ENCODE measurements at places on chromosomes 5 and 9.

GRCh38 chr9:99509065-99509745, 287.1 kb downstream of the SEC61B start:
- no peak for DNase-seq

GRCh38 chr5:124000538-124000937, 488.6 kb downstream of the CSNK1G3 start:
- no peak for DNase-seq

- no peak for DNase-seq
Measured at GRCh38 chr5:75640395-75640794, 29.1 kb downstream of the ANKDD1B start.

DNA sequence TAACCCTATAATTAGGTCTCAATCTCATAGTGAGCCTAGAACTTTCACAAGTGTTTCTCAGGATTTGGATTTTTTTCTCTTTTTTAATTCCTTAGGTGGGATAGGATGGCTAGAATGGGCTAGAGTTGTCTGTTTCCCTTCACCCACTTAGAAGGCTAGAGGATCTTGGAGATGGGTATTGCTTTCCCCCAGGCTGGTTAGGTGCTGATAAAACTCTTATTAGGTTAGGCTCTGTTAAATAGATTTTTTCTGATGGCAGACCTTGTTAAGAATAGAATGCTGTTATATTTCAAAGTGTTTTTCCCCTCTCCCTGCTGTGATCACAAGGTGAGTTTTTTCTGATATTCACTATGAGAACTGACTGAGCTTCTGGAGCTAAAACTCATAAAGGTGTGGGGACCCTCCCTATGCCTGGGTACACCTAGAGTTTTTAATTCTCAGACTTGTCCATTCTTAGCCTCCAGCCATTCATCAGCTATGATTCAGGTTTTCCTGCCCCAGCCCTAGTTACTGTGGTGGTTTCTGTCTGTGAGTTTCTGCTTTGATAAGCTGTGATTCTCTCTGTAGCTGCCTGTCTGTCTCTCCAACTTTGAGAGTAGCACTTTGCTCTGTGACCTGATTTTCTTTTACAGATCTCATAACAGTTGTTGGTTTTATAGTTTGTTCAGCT, 132.4 kb downstream of the HACD4 start:
- DNase-seq, result no peak

DNA sequence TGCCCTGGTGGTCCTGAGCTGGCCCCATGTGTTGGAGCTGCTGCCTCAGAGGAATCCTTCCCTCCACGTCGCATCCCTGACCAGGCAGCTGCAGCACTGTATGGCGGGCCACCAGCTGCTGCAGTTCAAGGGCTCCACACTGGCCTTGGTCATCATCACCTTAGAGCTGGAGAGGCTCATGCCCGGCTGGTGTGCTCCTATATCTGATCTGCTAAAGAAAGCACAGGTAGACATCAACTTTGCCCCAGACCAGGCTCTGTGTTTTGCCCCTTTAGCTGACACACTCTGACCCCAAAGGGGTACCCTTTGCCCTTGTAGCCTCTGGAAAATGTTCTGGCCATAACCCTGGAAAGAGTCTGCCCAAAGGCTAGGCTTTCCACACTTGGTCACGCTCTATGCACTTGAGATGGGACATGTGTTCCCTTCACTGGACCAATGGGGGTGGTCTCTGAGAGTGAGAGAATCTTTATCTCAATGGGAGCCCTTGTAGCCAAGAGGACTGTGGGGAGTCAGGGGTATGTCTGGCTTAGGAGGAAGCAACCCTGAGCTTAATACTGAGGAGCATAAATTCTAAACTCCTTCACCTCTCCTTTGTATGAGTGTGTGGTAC, 4.8 kb downstream of the CCNI2 start:
- DNase-seq, result no peak

DNA sequence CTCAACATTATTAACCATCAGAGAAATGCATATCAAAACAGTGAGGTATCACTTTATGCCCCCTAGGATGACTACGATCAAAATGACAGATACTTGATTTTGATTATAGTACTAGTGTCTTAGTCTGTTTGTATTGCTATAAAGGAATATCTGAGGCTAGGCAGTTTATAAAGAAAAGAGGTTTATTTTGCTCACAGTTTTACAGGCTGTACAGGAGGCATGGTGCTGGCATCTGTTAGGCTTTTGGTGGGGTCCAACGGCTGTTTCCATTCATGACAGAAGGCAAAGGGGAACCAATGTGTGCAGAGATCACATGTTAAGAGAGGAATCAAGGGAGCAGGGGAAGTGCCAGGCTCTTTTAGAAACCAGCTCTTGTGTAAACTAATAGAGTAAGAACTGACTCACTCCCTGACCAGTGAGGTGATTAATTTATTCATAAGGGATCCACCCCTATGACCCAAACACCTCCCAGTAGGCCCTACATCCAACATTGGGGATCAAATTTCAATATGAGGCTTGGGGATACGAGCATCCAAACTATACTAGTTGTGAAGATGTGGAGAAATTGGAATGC, 16.0 kb upstream of the AFF4 start:
- DNase-seq, result no peak

GRCh38 chr5:41365369-41365768, 145.0 kb downstream of the PLCXD3 start:
- DNase-seq, result no peak

GRCh38 chr9:35912791-35913400, 3.6 kb downstream of the SPAAR start:
- no peak for DNase-seq

GRCh38 chr5:132012371-132013005, 1.0 kb upstream of the ACSL6 start:
- no peak for DNase-seq

DNA sequence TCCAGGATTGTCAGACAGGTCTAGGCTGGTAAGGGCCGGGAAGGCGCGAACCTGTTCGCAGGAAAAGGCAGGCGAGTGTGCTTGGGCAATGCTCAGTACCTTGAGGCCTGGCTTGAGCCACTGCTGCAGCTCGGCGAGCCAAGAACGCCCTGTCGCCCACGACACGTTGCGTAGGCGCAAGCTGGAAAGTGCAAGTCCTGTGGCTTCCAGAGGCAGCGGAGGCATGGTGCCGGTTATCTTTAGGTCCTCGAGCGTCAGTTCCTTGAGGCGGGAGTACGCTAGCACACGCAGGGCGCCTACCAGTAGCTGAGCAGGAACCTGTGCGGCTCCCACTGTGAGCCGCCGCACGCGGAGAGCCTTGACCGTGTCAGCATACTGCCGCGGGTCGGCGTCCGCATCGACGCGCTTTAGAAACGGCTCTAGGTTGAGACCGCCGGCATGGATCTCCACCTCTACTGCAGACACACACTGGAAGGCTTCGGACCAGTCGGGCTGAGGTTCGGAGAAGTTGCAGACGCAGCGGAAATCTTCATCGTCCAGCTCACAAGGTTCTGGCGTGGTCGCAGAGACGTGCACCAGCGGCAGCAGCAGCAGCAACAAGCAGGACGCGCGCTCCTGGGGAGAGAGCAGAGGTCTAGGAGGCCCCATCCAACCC, 482 bp downstream of the CD14 start:
- no peak for DNase-seq

GRCh38 chr9:125438506-125439433, 177.1 kb downstream of the GAPVD1 start:
- no peak for DNase-seq

DNA sequence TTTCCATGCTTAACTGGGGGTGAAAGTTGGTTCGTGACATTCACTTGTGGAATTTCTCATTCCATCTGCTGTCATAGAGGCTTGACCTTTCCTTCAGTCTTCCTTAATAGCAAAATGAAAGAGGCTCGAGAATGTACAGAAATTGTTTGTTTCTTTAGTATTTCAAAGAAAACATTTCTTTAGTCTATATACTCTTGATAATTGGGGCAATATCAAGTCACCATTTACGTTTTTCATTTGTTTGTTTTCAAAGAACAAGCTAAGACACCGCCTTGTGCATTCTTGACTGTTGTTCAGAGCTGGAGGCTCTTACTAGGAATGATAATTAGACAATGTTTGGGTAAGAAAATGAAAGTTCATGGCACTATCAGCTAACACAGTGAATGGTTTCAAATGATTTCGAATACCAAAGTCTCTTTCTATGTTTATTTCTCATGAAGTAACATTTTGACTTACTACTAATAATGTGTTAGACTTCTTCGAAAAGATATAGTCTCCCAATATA, 835.4 kb downstream of the SEMA5A start:
- DNase-seq, result no peak

GRCh38 chr5:80101993-80102392, 66.8 kb downstream of the THBS4 start:
- DNase-seq, result no peak

DNA sequence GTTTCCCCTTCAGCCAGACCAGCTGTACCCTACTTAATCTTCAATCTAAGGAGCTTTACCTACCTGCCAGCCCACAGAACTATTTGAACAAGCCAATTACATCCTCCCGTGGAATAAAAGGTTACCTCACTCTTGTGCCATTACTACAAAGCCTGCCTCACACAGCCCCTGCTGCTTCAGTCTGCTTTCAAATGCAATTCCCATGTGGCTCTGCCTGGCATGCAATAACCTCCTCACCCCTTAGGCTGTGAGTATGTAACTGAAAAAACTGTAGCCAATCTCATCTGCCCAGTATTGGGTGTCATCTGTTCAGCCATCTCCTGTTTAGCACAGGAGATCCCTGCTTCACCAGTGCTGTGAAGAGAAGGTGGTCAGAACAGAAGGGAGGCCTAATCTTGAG, 6.1 kb upstream of the GCNT1 start:
- no peak for DNase-seq

- DNase-seq, result no peak
Measured at GRCh38 chr5:97383996-97384395, 200.9 kb upstream of the RIOK2 start.

- DNase-seq, result no peak
Measured at GRCh38 chr9:91924090-91924489, 25.9 kb downstream of the ROR2 start.

- DNase-seq, result no peak
Measured at GRCh38 chr5:39131210-39132127, 57.3 kb upstream of the RICTOR start.

DNA sequence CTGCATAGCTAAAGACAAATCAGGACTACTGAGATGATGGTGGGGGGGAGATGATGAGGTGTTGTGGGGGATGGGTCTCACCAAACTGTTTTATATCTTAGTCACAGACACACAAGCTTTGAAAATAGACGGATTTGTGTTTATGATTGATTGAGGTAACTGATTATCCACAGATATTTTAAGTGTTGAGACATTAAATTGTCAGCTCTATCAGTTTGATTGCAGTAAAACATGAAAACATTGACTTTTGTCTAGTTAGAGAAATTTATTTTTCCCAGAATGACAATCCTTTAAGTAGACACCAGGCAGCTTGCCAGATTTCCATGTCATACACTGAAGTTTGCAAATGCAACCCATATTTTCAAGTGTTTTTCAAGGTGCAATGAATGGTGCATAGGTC, 149.8 kb downstream of the NR2F1-AS1 start:
- DNase-seq, result no peak

GRCh38 chr9:126411948-126412284, 85.3 kb downstream of the MVB12B start:
- no peak for DNase-seq

GRCh38 chr5:128241051-128241695, 157.6 kb downstream of the SLC12A2 start:
- no peak for DNase-seq

- no peak for DNase-seq
Measured at GRCh38 chr5:32840606-32841005, 129.5 kb downstream of the NPR3 start.

- DNase-seq, result no peak
Measured at GRCh38 chr5:66870708-66871107, 274.5 kb downstream of the MAST4 start.

DNA sequence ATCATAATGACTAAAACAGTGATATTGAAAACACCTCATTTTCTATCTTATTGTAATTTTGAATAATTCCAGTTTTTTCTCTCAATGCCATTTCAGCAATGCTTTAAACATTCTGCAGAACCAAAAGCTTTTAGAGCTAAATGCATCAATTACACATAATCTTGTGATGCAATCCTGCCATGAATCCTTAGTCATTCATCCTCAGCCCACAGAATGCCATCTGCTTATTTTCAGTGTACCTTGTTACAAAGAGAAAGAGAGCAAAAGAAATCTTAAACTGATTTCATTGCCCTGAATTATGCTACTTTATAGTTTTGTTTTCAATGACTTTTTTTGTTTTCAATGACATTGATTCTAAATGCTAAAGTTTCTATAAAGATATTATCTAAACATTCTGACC, 1234.8 kb upstream of the C9orf72 start:
- peak; percentile 17 for DNase-seq

GRCh38 chr5:39518516-39518915, 93.7 kb upstream of the DAB2 start:
- DNase-seq, result peak; percentile 16

GRCh38 chr5:180090769-180091546, 19.4 kb upstream of the RNF130 start:
- peak; percentile 75 for DNase-seq

DNA sequence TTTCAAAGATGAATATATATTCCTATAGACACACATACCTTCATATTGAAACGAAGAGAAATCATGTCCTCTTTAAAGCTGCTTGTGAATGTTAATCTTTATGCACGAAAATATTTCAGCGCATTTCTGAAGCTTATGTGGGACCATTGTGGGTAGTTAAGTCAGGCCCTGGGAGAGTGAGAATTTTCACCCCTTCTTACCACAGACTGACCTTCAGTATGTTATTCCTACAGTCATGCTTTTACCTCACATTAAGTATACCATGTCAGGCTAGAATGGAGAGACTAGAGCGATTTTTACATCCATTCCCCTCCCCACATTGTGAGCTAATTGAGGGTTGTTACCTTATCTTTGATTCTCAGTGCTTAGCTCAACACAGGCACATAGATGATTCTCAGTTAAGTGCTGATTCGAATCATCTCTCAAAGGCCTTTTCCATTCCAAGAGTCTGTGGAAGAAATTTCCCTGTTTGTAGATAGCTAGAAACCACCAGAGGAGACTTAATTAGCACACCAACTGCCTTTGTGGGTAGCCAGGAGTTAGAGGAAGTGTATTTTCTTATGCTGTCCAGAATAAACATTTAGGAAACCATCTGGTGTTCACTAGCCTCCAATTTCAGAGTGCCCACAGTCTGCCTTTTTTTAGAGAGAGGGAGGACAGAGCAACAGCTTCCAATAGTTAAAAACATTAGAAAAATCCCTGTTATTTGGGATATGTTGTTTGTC, 110.5 kb downstream of the MEGF10 start:
- no peak for DNase-seq

- DNase-seq, result no peak
Measured at GRCh38 chr5:125199968-125200865, 453.8 kb upstream of the ZNF608 start.

- no peak for DNase-seq
Measured at GRCh38 chr5:66888613-66889012, 292.4 kb downstream of the MAST4 start.

Measured in A549 (cell line).